ENCODE measurements at places on chromosomes 11 and 22. TPM values are rescaled to one million over a fixed set of nuclear protein-coding genes. Genes with fewer than 3 reads are reported as not detected.

- DNase-seq: no peak
These were observed 54.1 kb upstream of the ZBED5 start for GRCh38 chr11:10911907-10912306.

GRCh38 chr11:20278727-20279126, 84.8 kb upstream of the HTATIP2 start:
- DNase-seq: no peak

GRCh38 chr11:112024178-112024772, 933 bp upstream of the DLAT start:
- no peak for DNase-seq

- DNase-seq: no peak
These were observed 31.5 kb downstream of the TRMU start for GRCh38 chr22:46366801-46367706.

DNA sequence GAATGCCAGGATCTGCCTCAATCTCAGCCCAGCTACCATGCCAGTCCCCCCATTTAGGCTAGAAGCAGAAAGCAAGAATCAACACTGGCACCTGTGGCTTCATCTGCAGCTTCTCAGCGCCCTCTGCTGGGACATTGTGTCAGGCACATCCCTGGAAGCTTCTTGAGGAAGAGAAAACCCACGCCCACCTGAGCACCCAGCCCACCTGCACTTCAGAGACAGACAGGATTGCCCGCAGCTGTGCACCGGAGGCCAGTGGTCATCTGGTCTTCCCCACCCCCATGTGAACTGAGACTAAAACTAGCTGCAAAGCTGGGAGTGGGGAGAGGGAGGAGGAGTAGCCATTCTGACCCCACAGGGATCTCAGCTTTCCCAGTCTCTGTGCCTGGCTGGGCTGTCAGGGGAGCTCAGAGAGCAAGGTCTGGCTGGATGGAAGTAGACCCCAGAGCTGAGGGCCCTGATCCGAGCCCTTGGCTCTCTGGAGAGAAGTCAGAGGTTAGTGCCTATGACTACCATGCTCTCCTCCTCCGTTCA, 66.8 kb downstream of the FEZ1 start:
- no peak for DNase-seq

GRCh38 chr11:122882857-122883645, 492 bp downstream of the JHY start:
- no peak for DNase-seq

DNA sequence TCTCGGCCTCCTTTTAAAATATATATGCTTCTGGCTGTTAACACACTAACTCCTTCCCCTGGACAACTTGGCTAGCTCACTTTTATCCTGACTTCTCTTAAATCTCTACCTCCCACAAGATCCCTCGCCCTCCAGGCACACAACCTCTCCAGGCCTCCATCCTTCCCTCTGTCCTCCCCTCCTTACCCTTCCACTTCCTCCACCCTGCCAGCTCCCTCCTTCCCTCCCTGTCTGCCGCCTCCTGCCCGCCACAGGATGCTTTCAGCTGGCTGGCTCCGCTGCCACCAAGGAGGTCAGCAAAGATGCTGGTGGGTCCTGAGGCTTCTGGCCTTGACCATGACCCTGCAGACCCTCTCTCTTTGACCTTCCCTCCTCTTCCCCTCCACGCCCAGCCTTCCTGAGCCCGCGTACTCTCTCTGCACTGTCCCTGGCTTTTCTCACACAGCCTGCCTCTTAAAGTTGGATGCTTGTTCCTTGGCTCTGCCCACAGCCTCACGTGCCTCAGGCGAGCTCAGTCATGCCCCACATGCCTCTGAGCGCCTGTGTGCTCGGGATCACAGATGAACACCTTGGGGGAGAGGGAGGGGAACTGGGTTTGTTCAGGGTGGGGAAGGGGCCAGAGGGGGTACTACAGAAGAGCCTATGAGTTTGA, 6.7 kb downstream of the NFAM1 start:
- DNase-seq: no peak

DNA sequence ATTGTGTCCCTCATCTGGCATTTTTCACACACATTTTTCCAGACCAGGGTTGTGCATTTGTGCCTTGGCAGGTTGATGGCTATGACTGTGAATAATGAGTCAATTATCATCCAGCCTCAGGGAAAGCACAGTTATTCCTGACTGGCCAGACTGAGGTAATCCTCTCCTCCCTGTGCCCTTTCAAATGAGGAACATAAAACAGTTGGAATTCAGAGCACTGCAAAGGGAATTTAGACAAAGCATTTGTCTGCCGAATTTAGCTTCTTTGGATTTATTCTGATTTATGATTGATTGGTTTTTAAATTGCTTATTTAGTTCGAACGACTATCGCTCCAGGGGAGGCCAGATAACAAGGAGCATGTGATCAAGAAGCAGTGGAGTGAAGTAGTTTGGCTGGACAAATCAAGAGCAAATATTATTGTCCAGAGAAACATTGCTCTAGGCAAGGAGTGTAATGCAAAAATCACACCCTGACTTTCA, 30.8 kb upstream of the RAG2 start:
- DNase-seq: no peak

DNA sequence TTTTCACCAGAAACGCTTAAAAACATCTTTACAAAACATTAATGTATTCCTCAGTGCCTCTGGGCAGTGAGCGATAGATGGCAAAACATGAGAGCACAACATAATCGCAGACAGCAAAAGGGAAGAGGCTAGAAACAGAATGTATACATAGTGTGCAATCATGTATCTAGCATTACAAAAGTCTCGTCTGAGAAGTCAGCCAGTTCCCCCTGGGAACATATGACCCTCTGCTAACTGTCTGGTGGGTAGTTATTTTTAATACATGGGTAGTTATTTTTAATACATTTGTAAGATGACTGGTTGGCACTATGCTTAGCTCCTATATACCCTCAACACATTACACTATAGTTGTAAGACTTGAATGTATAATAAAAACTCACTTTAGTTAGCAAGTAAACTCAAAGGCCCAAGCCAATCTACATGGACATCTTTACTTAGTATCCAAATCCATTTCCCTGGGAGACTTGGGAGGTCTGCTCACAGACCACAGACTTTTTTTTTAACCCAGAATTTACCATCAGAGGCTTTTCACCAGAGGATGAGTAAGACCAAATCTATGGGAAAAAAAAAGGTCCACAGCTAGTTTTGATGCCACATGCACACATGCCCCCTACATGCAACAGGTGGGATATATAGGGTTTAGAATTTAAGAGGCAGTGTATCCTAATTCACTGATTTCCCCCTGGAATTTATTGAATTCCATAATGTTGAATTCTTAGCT, 71.7 kb downstream of the AMBRA1 start:
- DNase-seq: no peak

DNA sequence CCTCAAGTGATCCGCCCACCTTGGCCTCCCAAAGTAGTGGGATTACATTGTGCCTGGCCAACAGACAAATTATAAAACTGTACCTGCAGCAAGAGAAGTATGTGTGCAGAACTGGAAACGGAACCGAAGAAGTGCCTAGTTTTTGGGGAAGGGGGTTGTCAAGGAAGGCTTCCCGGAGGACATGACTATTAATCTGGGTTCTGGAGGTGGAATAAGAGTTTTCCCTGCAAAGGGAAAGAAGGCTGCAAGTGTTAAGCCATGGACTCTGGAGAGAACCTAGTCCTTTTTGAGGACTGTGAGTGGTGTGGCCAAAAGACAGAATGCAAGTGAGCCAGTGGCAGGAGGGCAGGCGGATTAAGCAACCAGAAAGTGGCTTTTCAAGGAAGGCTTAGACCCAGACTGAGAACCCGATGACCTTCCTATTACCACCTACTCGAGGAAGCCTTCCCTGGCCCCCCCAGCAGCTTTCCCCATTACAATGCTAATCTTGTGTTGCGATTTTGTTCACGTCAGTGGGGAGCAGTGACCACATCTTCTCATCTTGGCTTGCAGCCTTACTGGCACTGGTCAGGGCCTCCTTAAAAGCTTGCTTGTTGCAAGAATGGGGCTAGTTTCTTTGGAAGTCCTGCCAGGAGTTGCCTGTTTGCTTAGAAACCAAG, 5.7 kb upstream of the SEPTIN3 start:
- no peak for DNase-seq

DNA sequence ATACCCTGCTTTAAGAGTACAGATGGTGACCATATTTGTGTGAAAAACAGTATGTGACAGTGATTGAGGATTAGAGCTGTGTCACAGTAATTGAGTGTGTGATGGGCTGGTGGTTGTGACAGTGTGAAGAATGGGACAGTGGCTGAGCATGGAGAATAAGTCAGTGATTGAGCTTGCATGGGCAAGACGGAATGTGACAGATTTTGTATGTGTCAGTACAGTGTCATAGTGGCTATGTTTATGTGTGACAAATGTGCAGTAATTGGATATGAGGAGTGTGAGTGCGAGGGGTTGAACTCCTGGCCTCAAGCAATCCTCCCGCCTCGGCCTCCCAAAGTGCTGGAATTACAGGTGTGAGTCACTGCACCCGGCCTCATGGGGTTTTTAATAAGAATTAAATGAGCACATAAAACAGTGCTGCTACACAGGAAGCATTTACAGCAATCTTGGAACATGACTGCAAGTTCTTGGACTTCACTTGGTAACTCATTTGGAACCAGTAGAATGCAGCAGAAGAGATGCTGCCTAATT, 583 bp upstream of the RRAS2 start:
- DNase-seq: no peak

- DNase-seq: no peak
These were observed 9.1 kb upstream of the POU2AF2 start for GRCh38 chr11:111236383-111236782.

DNA sequence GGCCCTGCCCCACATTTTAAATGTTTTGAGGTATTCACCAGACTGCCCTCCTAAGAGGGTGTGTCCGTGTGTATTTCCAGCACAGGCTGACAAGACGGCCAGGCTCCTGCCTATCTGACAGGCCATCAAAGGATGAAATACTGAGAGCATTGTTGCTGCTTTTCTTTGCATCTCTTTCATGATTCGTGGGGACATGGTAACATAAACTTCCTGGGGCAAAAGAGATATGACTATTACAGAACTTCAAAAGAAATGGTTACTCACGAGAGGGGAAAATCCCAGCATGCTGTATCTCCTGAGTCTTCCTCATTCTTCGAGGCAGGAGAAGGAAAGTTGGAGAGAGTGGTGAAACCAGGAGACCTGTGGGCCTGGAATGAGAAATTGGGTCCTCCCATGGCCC, 10.3 kb upstream of the BIK start:
- DNase-seq: no peak

DNA sequence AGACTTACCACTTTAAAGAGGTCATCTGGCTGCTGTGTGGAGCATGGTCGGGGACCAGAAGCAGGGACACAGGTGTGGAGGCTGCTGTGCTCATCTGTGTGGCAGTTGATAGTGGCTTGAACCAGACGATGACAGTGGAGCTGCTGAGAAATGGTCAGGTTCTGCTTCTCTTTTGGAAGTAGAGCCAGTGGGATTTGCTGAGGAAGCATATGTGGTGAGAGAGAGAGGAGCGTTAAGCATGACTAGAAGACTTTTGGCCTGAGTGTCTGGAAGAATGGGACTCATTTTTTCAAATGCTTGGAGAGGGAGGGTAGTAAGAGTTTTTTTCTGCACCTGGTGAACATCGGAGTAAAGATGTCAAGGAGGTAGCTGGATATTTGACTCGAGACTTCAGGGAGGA, 12.5 kb upstream of the SREBF2 start:
- no peak for DNase-seq

DNA sequence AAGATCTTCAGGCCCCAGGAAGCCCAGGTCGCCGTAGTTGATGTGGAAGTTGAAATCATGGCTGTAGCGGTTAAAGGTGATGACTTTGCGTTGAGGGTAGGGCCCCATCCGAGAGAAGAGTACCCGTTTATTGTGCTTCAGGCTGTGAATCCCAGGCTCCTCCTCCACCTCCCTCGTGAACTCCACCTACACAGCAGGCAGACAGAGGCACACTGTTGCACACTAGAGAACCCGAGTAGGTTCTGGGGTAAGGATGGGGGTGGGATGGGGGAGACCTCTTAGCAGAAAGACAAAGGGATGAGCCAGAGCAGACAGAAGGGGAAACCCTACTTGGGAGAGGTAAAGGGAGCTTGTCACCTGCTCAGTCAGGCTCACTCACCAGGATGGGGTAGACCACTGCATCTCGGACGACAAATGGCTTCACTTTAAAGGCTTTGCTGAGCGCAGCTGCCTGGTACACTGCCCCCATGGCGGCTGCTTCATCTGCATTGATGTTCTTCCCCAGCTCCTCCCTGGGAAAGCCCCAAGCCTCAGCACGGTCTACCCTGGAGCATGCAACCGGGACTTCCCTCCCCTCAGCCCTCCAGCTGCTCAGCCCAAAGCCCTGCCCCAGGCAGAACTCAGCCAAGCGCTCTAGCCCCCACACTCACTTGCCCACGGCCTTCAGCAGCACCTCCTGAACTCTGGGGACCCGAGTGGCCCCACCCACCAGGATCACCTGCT, 5.4 kb downstream of the HYOU1 start:
- no peak for DNase-seq

- DNase-seq: no peak
These were observed 104.1 kb downstream of the C11orf87 start for GRCh38 chr11:109526061-109526460.

Gene GRK3
- 4.0 TPM for total RNA-seq

Gene IFTAP
- 25.4 TPM for total RNA-seq

Gene GPR83
- 0.32 TPM for total RNA-seq

Gene RHOD
- total RNA-seq: 34.7 TPM

Gene JOSD1
- 76.9 TPM for total RNA-seq

Measured in esophagus muscularis mucosa (tissue), 4 donors.